ENCODE measurements at places on chromosomes 7 and 10.

DNA sequence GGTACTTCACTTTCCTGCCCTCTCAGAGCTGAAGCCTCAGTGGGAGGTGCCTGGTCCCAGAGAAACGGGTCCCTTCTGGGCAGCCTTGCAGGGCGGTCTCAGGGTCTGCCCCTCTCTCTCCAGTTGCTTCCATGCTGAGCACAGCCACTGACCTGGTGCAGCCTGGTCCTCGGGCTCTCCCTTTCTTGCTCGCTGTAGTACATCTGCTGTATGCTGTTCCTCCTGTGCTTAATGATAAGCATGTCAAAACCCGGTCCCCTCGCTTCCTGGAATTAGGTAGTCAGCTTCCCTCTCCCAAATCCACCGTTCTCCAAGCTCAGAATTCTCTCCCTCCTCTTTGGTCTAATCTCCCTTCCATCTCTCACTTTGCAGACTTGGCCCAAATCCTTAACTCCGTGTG lies 11.0 kb upstream of the HPS1 start:
- no peak overlapping the region for H3K4me3 ChIP-seq
- H3K4me1 ChIP-seq: peaks cover 1% of the 10 kb centered on the region
- H3K36me3 ChIP-seq: no peaks in the 10 kb centered on the region
- H3K27ac ChIP-seq: no peak overlapping the region
- no peak for DNase-seq
- H3K27me3 ChIP-seq: peaks cover 27% of the 10 kb centered on the region

DNA sequence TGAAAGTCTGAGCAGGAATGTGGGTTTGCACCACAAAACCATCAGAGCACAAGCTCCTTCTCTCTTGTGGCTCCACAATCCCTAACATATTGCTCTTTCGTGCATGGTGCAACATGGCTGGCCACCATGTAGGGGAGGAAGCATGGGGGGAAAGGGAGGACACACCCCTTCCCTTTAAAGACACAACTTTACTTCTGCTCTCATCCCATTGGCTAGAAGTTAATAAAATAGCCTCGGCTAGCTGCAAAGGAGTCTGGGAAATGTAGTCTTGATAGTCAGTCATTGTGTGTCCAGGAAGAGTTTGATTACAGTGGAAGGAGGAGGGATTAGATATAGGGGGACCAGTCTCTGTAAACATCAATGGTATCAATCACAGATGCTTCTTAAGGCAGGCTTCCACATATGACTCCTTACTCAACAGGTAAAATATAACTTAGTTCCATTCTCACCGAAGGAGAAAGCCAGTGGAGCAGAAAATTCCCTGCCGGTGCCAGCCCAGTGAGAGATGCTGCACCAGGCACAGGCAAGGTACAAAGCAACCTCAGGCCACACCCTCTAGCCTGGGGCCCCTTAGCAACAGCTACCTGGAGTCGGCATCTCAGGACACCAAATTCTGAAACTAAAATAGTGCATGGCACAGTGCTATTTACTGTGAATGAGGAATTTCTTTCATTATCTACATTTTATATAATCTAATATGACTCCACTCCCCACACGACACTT lies 124.7 kb upstream of the CTBP2 start:
- H3K4me3 ChIP-seq: no peak overlapping the region
- no peaks in the 10 kb centered on the region for H3K36me3 ChIP-seq
- H3K4me1 ChIP-seq: no peaks in the 10 kb centered on the region
- no peaks in the 10 kb centered on the region for H3K27me3 ChIP-seq
- no peak overlapping the region for H3K27ac ChIP-seq

- H3K4me3 ChIP-seq: no peak overlapping the region
- H3K36me3 ChIP-seq: no peaks in the 10 kb centered on the region
- no peak for DNase-seq
- no peaks in the 10 kb centered on the region for H3K4me1 ChIP-seq
Measured at GRCh38 chr10:130226012-130226411, 89.8 kb downstream of the GLRX3 start.

GRCh38 chr7:3309140-3309539 lies 8.1 kb downstream of the SDK1 start:
- no peak for DNase-seq
- H3K27ac ChIP-seq: no peak overlapping the region
- H3K36me3 ChIP-seq: no peaks in the 10 kb centered on the region
- peaks cover 2% of the 10 kb centered on the region for H3K4me1 ChIP-seq
- peaks cover 54% of the 10 kb centered on the region for H3K27me3 ChIP-seq

- H3K36me3 ChIP-seq: peaks cover 2% of the 10 kb centered on the region
- H3K4me1 ChIP-seq: peaks cover 29% of the 10 kb centered on the region
Measured at GRCh38 chr7:50614721-50615518, 49.7 kb upstream of the DDC start.

DNA sequence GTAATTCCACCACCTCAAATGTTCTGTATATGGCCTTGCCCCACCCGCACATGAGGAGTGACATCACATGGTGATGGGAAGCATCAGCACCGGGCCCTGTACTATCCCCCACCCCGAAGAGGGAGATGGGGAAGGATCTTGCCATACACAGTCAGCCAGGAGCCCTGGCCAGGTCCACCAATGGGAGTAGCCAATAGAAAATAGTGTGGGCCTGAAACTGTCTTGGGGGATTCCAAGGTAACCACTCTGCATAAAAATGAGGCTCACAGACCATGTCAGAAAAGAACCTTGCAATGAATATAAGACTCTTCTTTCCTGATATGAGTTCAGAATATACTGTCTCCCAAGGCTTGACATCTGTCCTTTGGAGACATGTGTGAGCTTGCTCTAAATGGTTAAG lies 51.1 kb downstream of the ADRB1 start:
- peaks cover 29% of the 10 kb centered on the region for H3K4me1 ChIP-seq
- no peak overlapping the region for H3K4me3 ChIP-seq
- no peaks in the 10 kb centered on the region for H3K36me3 ChIP-seq
- no peak overlapping the region for H3K27ac ChIP-seq

- no peak overlapping the region for H3K27ac ChIP-seq
- no peaks in the 10 kb centered on the region for H3K36me3 ChIP-seq
- H3K4me3 ChIP-seq: no peak overlapping the region
- DNase-seq: no peak
Measured at GRCh38 chr7:145633513-145633912, 483.1 kb upstream of the CNTNAP2 start.

DNA sequence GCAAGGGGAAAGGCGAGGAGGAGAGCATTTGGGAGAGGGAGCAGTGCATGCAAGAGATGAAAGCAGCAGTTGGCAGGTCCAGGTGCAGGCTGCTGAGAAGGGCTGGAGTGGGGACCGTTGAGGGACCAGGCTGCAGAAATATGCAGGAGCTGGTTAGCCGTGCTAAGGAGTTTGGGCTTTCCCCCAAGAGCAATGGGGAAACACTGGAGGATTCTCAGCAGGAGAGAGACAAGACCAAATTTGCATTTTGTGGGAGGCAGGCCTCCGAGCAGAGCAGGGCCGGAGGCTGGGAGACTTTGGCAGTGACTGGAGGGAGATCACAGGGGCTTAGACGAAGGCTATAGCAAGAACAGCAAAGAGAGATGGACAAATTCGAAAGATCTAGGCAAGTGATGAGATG lies 11.8 kb downstream of the BTBD16 start:
- H3K27ac ChIP-seq: no peak overlapping the region
- no peaks in the 10 kb centered on the region for H3K36me3 ChIP-seq
- peaks cover 5% of the 10 kb centered on the region for H3K27me3 ChIP-seq
- H3K4me3 ChIP-seq: no peak overlapping the region

- no peak overlapping the region for H3K27ac ChIP-seq
- peaks cover 2% of the 10 kb centered on the region for H3K4me1 ChIP-seq
- no peaks in the 10 kb centered on the region for H3K36me3 ChIP-seq
- H3K4me3 ChIP-seq: no peak overlapping the region
- DNase-seq: no peak
- peaks cover 2% of the 10 kb centered on the region for H3K27me3 ChIP-seq
Measured at GRCh38 chr10:8513155-8514147, 459.0 kb downstream of the GATA3 start.

- H3K36me3 ChIP-seq: no peaks in the 10 kb centered on the region
- peaks cover 13% of the 10 kb centered on the region for H3K27me3 ChIP-seq
- peak overlapping the region; percentile 87 for H3K4me3 ChIP-seq
- peak overlapping the region; percentile 88 for H3K27ac ChIP-seq
Measured at GRCh38 chr10:91410638-91411371, 661 bp downstream of the HECTD2 start.

DNA sequence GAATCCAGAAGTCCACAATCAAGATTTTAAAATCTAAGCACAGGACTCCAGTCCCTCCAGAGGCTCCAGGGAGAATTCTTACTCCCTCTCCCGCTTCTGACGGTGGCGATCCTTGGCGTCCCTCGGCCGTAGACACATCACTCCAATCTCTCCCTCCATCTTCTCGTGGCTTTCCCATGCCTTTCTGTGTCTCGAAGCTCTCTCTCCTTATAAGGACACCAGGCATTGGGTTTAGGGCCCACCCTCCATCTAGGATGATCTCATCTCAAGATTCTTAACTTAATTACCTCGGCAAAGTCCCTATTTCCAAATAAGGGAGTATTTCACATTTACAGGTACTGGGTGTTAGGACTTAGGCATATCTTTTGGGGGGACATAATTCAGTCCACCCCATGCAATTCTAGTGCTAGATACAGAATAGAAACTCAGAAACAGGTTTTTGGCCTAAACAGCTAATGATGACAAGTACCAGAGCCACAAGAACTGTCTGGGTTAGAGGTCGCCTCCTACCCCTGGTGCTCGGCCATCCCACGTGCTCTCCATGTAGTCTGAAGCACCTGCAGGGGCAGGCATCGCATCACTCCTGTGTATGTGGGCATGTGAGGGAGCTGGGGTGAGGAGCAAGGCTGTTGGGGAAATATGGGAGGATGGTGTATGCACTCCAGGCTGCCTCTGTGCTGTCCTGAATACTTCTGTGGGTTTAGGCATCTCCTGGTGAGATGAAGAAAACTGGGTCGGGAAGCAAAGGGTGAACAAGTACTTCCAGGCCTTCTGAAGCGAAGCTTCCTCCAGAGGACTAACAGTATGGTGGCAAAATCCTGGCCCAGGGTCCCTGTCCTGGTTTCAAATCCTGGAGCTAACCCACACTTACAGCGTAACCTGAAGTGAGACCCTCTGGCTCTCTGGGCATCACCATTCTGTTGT lies 298.3 kb upstream of the ZMIZ1 start:
- H3K4me1 ChIP-seq: no peaks in the 10 kb centered on the region
- no peak overlapping the region for H3K4me3 ChIP-seq
- H3K27ac ChIP-seq: no peak overlapping the region
- DNase-seq: no peak
- H3K27me3 ChIP-seq: no peaks in the 10 kb centered on the region
- no peaks in the 10 kb centered on the region for H3K36me3 ChIP-seq

GRCh38 chr10:115818012-115818411 lies 455.0 kb downstream of the GFRA1 start:
- no peaks in the 10 kb centered on the region for H3K27me3 ChIP-seq
- H3K36me3 ChIP-seq: no peaks in the 10 kb centered on the region
- H3K4me1 ChIP-seq: no peaks in the 10 kb centered on the region
- DNase-seq: no peak

GRCh38 chr10:77106676-77107075 lies 530.9 kb downstream of the KCNMA1 start:
- no peaks in the 10 kb centered on the region for H3K36me3 ChIP-seq
- no peaks in the 10 kb centered on the region for H3K27me3 ChIP-seq
- H3K4me3 ChIP-seq: no peak overlapping the region
- H3K4me1 ChIP-seq: no peaks in the 10 kb centered on the region
- no peak for DNase-seq

DNA sequence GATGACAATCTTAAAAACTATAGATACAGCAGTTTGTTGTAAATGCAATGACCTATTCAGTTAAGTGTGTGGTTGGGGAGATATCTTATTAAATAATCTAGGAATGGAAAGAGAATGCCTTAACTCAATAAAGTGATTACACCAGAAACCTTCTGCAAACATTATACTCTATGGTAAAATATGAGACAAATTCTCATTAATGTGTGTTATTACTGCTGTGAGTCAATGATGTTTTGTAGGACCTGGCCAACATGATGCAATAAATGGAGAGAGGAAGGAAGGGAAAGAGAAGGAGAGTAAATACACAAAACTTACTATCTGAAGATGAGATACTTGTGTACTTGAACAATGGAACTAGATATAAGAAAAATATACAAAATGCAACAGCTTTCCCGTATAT lies 25.1 kb downstream of the MKX start:
- no peak overlapping the region for H3K27ac ChIP-seq
- H3K36me3 ChIP-seq: no peaks in the 10 kb centered on the region
- H3K27me3 ChIP-seq: peaks cover 35% of the 10 kb centered on the region
- no peak overlapping the region for H3K4me3 ChIP-seq

GRCh38 chr7:137789215-137789882 lies 57.4 kb downstream of the DGKI start:
- H3K27me3 ChIP-seq: peaks cover 14% of the 10 kb centered on the region
- H3K4me1 ChIP-seq: no peaks in the 10 kb centered on the region
- no peak overlapping the region for H3K4me3 ChIP-seq
- no peaks in the 10 kb centered on the region for H3K36me3 ChIP-seq
- DNase-seq: no peak
- H3K27ac ChIP-seq: no peak overlapping the region

- H3K27ac ChIP-seq: no peak overlapping the region
- peaks cover 21% of the 10 kb centered on the region for H3K4me1 ChIP-seq
- no peak overlapping the region for H3K4me3 ChIP-seq
- no peaks in the 10 kb centered on the region for H3K27me3 ChIP-seq
- no peaks in the 10 kb centered on the region for H3K36me3 ChIP-seq
- DNase-seq: no peak
Measured at GRCh38 chr10:47282657-47283018, 17.4 kb upstream of the GDF10 start.

DNA sequence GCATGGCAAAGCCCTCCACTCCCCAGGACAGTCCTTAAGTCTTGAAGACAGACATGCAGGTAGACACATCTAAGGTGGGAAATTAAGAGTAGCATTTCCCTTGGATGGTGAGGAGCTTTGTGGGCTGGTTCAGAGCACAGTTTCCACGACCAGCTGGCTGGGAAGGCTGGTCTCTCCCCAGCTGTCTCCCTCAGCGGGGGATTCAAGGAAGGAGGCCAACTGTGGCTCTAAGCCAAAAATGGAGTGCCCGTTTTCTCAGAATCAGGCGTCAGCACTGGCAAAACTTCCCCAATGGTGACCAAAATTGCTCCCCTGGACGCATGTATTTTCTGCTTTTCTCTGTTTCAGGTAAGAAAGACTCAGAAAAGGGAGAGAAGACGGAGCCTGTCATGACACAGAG lies 230.6 kb upstream of the FZD8 start:
- H3K27ac ChIP-seq: no peak overlapping the region
- no peaks in the 10 kb centered on the region for H3K4me1 ChIP-seq
- DNase-seq: no peak
- H3K36me3 ChIP-seq: no peaks in the 10 kb centered on the region
- H3K4me3 ChIP-seq: no peak overlapping the region

- H3K4me3 ChIP-seq: no peak overlapping the region
- no peak for DNase-seq
- H3K27ac ChIP-seq: no peak overlapping the region
- no peaks in the 10 kb centered on the region for H3K4me1 ChIP-seq
Measured at GRCh38 chr7:146090023-146090645, 26.5 kb upstream of the CNTNAP2 start.

GRCh38 chr7:12712236-12712635 lies 24.8 kb downstream of the ARL4A start:
- no peak overlapping the region for H3K4me3 ChIP-seq
- no peaks in the 10 kb centered on the region for H3K36me3 ChIP-seq
- no peaks in the 10 kb centered on the region for H3K27me3 ChIP-seq
- H3K4me1 ChIP-seq: peaks cover 10% of the 10 kb centered on the region
- no peak overlapping the region for H3K27ac ChIP-seq

All from activated T-helper 2 cell treated with anti-CD3 and anti-CD28 coated beads, Interferon-gamma antibody, Interleukin-2, Interleukin-4, amounts not matched to agents 10 μg/mL and 5 μg/mL and 100 μg/mL, durations not matched to agents 14 hours and 24 hours and 36 hours (primary cell).